ENCODE measurements at places on chromosomes 2 and 18.

- DNase-seq = no peak
These were observed 92.5 kb upstream of the PPP1CB start for GRCh38 chr2:28659127-28659526.

- no peak for DNase-seq
These were observed 106.6 kb upstream of the ID2 start for GRCh38 chr2:8575038-8575833.

- no peak for DNase-seq
These were observed 87.9 kb downstream of the TRABD2A start for GRCh38 chr2:84792856-84793522.

- no peak for DNase-seq
These were observed 75.2 kb upstream of the CTNNA2 start for GRCh38 chr2:79437433-79438267.

GRCh38 chr2:17857021-17857420 lies 21.4 kb upstream of the KCNS3 start:
- DNase-seq = no peak
